ENCODE measurements at places on chromosomes 6 and 20.
A peak's percentile ranks its signal among the peaks of the same experiment; 100 is the strongest.

- no peak for DNase-seq
Observed at GRCh38 chr6:157845493-157846259, 22.6 kb downstream of the SNX9 start.

GRCh38 chr6:28711788-28712341, 186.2 kb downstream of the GPX5 start:
- no peak for DNase-seq

- DNase-seq, result no peak
Observed at GRCh38 chr6:26611599-26611998, 14.8 kb downstream of the ABT1 start.

- DNase-seq, result no peak
Observed at GRCh38 chr20:52071136-52071535, 120.4 kb downstream of the ZFP64 start.

DNA sequence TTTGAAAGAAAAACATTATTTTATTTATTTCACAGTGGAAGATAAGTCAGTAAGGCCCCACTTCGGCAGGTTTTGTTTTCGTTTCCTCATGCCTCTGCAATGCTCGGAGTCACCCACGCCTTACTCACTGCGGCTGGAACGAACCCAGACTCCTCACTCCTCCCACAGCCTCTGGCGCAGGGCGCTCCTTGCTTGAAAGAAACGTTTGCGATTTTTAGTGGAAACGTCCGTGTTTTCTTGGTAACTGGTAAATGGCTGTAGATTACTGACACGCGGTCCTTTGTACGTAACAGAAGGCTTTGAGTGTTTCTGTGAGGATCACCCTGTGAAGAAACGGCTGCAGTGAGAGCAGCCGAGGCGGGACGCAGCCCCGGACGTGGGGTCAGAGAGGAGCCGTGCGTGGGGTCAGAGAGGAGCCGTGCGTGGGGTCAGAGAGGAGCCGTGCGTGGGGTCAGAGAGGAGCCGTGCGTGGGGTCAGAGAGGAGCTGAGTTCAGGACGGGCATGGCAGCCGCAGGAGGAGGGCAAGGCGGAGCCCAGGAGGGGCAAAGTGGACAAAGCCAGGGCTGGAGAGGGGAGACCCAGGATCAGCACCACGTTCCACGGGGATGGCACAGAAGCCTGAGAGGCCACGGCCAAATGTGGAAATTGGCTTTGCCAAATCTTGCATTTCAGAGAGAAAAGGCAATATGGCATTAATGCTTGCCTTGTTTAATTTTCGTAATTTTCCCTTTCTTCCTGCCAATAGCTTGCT, 198.6 kb upstream of the THBS2 start:
- DNase-seq, result no peak

GRCh38 chr6:156980948-156981347, 203.8 kb downstream of the ARID1B start:
- no peak for DNase-seq

GRCh38 chr20:38358556-38358955, 12.3 kb downstream of the LBP start:
- no peak for DNase-seq

GRCh38 chr6:110398778-110399177, 16.6 kb downstream of the DDO start:
- no peak for DNase-seq

DNA sequence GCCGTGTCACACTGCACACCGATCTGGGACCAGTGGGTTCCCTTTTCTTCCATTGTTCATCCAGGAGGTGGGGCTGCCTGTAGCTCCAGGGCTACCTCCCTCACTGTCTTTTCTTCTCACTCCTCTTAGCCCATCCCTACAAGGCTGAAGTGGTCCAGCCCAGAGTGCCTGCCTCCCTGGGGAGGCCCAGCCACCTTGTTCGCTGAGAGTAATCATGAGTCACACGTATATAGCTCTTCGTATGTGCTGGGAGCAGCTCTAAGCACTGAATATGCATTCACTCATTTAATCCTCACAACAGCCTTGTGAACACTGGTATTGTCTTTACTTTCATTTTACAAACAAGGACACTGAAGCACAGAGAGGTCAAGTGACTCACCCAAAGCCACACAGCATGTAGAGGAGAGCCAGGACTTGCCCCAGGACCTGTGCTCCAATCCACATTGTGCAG, 14.7 kb upstream of the CCDC167 start:
- peak; percentile 39 for DNase-seq

- DNase-seq, result no peak
Observed at GRCh38 chr6:98840385-98840784, 6.0 kb downstream of the POU3F2 start.

DNA sequence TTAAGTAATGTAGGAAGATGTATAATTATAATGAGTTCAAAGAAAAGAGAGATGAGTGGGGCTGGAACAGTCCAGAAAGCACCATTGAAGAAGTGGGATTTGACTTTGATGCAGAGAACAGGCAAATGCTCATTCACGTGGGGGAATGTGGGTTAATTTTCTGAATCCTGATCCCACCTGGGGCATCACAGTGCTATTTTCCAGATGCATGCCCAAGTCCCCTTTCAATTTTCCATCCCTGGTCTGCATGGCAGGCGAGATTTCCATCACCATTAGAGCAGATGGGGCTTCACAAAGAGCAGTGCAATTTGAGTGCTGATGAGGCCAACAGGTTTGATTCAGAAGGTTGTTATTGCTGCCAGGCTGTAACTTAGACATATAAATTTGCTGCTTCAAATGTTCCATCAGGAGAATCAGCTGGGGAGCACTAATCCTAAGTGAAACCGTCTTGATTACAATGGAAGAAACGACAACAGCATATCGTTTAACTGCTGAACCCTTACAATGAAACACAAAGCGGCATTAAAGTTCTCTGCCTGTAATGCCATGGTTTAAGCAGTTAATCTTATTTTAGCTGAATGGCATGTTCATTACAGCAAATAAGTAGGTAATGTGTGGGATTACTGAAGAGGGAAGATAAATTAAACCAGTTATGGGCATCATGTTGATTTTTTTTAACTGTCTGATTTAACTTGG, 45.2 kb downstream of the OSTM1 start:
- DNase-seq, result no peak

DNA sequence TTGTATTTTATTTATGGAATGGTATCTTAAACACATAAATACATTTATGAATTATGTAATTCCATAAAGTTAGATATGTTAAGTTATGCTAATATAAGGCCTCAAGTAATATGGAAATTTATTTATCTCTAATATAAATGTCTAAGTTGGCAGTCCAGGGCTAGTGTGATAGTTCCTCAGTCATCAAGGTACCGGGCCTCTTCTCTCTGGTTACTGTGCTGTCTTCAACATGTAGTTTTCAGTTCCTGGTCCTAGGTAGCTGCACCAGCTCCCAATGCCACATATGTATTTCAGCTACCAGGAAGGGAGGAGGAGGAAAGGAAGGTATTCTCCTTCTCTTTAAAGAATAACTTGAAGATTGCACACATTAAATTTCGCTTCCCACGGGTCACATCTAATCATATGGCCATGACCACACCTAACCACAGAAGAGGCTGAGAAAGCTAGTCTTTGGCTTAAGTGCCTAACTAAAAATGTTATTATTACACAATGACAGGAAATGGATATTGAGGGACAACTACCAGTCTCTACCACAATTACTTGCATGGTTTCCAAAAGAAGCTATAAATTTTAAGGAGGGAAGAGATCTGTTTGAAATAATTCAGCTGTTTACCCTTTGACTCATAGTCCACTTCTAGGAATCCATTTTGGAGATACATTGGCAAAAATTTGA, 68.6 kb downstream of the BCKDHB start:
- DNase-seq, result no peak

DNA sequence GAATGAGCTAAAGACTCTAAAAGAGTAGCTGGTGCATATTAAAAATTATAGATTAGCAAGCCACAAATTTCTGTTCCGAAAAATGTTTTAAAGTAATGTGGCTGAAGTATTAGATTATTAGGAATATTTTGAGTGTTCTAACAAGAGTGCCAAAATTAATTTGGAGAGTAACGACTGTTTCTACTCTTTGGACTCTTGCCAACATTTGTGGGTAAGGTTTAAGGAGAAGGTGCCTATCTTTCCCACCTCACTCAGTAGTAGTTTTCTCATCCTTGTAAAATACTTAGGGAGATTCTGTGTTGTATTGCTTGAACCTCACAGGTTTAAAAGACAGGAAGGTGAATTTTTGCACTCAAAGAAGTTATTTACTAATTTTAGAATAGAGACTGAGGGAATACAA, 5.0 kb downstream of the HSF2 start:
- no peak for DNase-seq
